ENCODE measurements at places on chromosomes 7 and 10. TPM values are rescaled to one million over a fixed set of nuclear protein-coding genes. Genes with fewer than 3 reads are reported as not detected.

TAS2R4 gene
- 4.6 TPM for polyA plus RNA-seq

- no peak for DNase-seq
Observed at GRCh38 chr7:41114131-41114530, 588.8 kb downstream of the INHBA start.

VSTM2A gene
- polyA plus RNA-seq, result 0.24 TPM

ST8SIA6 gene
- 9.7 TPM for polyA plus RNA-seq

LRMDA gene
- 18.9 TPM for polyA plus RNA-seq

DNA sequence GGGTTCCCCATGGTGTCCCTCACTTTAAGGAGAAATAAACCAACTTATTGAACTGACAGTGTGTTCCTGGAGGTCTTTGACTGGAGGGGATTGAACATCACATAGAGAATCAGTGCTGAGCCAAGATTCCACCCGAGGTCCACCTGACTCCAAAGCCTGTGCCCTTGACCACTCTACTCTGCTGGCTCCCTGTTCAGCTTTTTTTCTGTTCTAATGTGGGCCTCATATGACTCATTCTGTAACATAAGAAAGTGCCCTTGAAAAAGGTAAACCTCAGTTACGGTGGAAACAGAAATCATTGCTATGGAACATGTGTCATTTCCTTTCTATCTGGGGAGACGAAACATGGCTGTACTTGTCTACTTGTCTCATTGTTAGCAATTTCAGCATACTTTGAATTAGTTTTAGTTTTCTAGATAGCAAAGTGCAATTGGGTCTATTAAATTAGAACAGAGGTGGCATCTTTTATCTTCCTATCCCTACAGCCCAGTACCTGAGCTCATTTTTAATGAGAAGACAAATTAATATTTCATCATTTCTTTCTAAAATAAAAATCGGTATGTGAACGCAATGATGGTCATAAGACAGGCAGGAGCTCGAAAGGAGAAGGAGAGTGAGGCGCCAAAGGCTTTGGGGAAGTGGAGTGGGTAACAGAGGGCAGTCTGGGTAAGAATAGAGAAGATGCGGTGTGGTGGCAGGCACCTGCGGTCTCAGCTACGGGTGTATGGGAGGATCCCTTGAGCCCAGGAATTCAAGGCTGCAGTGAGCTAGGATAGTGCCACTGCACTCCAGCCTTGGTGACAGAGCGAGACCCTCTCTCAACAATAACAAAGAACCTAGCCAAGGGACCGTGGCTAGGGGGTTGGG is 1.5 kb downstream of the GSDME start:
- no peak for DNase-seq

NYAP1 gene
- 3.5 TPM for polyA plus RNA-seq

CCDC136 gene
- polyA plus RNA-seq, result 52.4 TPM

GRCh38 chr7:20236790-20237189 is 19.6 kb upstream of the MACC1 start:
- no peak for DNase-seq

CYP3A4 gene
- 0.31 TPM for polyA plus RNA-seq

PLCE1 gene
- 18.2 TPM for polyA plus RNA-seq

GRCh38 chr10:128036746-128037543 is 89.3 kb downstream of the MKI67 start:
- DNase-seq, result no peak

PTF1A gene
- not detected for polyA plus RNA-seq

DNA sequence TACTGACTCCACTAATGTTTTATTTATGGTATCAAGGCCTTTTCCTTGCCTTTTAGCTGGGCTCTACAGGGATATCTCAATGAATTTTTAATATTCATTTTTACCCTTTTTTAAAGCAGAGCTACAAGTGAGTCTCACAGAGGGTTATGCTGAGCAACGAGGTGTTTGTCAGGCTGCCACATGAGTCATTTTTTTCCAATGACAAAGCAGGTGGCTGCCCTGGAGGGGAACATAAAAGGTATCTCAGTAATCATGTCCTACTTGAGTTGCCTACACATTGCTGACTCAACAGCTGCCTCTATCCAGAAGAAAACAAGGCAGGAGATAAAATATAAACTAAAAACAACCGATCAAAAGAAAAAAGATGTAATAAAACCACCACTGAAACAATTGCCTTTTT is 1004.9 kb upstream of the POT1 start:
- DNase-seq, result no peak

BEND7 gene
- polyA plus RNA-seq, result 19.0 TPM

- no peak for DNase-seq
Observed at GRCh38 chr10:28181478-28182096, 121.3 kb downstream of the MPP7 start.

DNA sequence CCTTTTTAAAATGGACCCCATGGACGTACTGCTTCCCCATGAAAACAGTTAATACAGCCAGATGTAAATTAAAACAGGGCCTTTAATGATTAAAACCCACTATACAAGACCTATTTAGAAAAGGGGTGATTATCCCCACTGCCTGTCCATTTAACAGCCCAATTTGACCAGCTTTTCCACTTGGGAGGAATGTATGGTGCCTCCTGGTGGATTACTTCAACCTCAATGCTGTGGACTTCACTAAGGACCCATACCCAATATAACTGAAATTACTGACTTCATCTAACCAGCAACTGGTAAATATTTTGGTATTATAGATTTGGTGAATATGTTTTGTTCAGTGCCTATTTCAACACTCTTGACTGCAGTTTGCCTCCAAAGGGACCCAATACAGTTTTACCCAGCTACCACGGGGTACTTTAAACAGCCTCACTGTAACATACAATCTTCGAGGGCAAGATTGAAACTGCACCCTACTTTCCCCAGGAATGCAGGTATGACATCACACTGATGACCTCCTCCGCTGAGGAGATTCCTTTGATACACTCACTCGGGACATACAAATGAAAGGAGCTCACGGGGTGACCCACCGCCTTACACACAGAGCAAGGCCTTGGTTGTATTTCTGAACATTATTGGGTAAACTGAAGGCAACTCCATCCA is 192.8 kb downstream of the DNAJC1 start:
- DNase-seq, result no peak

DNA sequence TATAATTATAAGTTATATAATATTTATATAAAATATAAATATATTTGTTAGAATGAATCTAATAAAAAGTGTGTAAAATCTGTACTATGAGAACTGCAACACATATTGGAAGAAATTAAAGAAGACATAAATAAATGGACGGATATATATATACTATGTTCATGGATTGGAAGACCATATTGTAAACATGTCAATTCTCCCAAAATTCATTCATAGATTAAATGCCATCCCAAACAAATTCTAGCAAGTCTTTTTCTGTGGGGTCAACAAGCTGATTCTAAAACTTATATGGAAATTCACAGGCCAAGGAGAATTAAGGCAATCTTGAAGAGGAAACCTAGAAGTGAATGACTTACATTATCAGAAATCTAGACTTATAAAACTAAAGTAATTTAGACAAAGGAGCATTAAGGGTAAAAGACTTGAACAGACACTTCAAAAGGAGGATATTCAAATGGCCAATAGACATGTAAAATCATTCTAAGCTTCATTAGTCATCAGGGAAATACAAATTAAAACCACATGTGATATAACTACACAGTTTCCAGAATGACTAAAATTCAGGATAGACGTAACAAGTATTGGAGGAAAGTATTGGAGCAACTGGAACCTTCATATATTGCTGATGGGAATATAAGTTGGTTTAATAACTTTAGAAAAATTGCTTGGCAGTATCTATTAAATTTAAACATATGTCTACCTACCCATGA is 225.9 kb downstream of the EMX2 start:
- no peak for DNase-seq

DNA sequence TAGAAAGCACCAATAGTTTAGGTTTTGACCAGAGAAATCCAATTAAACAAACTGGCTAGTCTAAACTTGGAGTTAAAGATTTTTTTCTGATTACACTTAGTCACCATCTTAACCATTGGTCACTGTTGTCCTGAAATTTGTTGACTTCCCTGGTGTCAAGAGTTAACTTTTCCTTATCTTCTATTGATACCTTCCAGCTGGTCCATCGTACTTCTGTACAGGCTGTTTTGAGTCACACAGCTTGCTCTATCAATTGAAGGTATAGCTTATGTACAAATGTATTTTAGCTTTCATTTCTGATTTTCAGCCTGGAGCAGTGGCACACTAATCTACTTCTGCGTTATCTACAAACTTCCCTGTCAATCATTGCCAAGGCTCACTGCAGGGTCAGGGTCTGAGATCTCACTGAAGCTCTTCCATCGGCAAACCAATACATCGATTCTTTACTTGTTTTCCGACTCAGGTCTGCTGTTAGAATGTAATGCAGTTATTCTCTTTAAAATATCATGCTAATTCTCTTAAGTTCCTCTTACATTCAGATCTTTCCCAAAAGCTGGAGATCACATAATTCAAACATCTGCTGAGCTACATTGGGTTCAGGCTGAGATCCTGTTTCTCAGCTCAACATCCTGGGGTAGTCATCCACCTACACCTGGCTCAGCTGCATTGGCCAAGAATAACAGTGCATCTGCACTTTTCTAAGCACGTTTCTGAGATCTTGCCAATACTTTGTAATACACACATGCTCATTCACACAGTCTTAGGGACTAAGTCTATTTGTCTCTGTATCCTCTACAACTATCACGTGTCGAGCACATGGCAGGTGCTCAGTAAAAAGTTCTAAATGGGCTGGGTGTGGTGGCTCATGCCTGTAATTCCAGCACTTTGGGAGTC is 11.3 kb downstream of the MRPS33 start:
- DNase-seq, result no peak

- DNase-seq, result no peak
Observed at GRCh38 chr10:62815381-62816075, 638 bp downstream of the EGR2 start.

DNA sequence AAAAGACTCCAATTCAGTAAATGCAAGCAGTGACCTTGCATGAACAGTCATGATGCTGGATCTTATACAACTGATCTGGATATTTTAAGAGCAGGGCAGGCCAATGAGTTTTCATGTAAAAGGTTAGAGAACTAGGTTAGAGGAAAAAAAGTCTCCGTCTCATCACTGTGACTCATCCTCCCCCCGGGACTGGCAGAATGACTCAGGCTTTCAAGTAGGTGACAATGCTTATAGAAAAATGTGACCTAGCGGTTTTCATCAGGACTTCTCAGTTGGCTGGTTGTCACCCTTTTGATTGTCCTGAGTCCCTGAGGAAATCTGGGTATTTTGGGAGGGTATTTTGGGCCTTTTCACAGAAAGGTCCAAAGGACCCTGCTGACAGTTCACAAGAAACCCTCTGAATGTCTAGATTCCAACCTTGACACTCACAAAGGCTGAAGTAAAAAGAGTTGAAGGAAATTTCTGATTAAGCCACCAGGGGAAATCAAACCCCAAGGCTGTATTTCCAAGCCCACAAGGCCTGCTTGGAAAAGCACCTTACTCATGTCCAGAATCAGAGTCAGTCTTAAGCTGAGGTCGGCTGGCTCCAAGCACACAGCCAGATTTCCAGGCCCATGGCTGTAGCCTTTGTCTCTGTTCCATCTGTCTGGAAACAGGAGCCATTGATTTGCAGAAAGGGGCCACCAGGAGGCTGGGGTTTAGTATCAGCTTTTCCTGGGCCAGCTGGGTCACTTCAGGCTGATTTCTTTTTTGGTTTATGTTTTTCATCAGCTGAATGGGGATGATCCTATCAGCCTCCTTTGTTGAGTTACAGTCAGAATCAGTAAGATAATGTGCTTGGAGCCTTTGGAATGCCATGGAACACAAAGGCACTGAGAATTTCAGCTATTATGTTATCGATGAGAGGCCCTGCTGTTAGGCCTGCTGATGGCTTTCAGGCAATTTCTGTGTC is 226.4 kb upstream of the HABP2 start:
- no peak for DNase-seq

DNA sequence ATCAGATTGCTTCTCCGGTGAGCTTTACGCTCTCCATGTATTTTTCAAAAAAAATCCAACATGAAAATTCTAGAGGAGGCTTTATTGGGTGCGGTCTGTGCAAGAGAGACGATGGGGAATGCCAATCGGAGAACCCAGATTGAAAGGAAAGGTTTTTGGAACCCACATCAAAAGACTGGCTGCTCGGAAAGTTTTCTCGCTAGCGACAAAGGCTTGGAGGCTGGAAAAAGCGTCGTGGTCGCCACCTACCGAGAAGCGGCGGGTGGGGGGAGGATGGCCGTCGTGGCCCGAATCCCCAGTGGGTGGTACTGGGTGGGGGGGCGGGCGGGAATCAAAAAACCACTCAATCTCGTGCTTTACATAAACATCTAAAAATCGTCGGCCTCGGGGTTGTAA is 1.1 kb upstream of the GTF2I start:
- peak; percentile 73 for DNase-seq

PPP1R3C gene
- polyA plus RNA-seq, result 237 TPM

RBP4 gene
- polyA plus RNA-seq, result 0.52 TPM

GOLGA7B gene
- 0.61 TPM for polyA plus RNA-seq

GRCh38 chr7:130205084-130205947 is at the start of gene TMEM209:
Gene TMEM209, minus strand, starts transcription at chr7:130205406. Its CDS starts 31 bp downstream, at chr7:130205375.
- DNase-seq, result peak; percentile 97
